ENCODE measurements at places on chromosomes 4 and X.

- DNase-seq: no peak
Measured at GRCh38 chr4:25433966-25434827, 57.1 kb downstream of the ANAPC4 start.

DNA sequence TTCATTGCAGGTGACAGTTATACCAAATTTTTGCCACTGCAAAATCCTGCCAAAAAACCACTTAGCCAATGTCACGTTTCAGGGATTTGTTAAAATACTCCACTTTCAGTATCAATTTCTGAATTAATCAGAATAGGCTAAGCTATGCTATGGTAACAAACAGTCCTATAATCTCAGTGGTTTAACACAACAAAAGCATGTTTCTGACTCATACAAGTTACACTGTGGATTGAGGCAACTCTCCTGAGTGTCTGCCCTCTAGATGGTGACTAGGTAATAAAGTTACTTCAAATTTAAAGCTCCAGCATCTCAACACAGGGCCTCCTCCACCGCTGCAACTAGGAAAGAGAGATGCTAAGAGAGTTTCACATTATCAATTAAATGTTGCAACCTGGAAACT lies 23.0 kb upstream of the RADX start:
- no peak for DNase-seq

- DNase-seq: no peak
Measured at GRCh38 chrX:144297221-144297620, 413.4 kb downstream of the UBE2NL start.

DNA sequence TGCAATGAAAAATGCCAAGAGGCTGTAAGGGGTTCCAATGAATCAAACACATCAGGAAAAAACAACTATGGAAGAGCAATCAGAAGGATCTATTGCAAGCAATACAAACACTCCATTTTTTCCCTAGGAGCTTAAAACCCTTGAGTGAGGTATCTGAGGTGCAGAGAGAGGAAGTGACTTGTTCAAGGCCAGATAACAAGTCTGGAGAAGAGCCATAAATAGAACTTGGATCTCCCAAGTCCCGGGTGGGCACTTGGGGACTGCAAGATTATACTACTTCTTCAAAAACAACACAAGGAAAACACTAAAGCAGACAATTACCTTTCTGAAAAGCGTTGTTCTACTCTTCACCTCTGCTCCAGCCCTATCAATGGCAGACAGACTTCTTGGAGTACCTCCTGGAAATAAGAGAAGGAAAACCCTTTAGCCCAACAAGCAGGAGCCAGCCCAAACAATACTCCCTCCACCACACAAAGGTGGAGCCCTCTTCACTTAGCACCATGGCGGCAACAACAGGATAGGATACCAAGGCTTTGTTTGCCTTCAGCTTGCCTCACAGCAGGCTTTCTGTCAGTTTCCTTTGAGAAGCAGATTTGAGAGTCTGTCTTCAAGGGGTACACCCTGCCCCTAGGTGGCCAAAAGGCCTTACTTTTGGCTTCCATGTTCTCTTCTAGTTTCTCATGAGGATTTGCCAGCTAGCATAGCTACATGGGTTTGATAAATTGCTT lies 26.0 kb downstream of the AIFM1 start:
- DNase-seq: no peak

DNA sequence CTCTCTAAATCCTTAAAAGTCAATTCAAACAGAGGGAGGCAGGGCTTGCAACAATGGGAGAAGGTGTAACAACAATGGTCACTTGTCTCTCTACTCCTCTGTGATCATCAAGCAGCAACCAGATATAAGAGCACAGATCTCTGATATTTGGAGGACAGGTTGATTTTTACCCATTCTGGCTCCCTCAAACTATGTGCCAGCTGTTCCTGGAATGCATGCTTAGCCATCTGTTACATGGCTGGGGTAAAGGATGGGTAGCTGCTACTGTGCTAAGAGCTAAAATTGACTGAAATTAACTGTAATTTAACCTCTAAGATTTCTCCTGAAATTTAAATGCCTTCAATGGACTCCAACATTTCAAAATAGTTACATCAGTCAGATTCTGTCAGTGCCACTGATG lies 1459.9 kb downstream of the PCDH7 start:
- no peak for DNase-seq

DNA sequence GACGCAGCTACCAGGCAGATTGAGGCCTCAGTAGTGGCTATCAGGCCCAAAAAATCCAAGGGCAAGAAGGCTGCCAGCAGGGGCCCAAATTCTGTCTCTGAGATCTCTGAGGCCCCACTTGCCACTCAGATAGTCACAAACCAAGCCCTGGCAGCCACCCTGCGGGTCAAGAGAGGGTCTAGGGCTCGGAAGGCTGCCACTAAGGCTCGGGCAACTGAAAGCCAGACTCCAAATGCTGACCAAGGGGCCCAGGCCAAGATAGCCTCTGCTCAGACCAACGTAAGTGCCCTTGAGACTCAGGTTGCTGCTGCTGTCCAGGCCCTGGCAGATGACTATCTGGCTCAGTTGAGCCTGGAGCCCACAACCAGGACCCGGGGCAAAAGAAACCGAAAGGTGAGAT lies 2.8 kb downstream of the TRO start:
- no peak for DNase-seq

DNA sequence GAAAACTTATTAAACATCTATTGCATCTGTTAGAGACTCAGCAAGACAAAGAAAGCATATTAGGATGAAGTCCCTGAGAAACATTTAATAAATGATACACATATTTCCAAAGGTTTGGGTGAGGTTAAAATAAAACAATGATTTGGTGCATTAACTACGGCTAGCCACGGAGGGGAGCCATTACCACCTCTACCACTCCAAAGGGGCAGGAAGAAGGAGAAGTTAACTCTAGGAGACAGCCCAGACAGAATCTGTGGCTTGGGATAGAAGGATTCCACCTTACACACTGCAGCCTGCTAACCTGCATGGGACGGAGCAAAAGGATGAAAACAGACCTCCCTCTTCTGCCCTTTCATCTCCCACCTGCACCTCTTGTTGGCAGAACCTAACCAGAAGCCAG lies 189.1 kb upstream of the C1QTNF7 start:
- DNase-seq: peak; percentile 59

All from HEK293T (cell line).